RWPE2 (cell line): ENCODE measurements at places on chromosomes 1 and 21.

- H3K4me1 ChIP-seq = no peaks in the 10 kb centered on the region
- DNase-seq = no peak
- no peak overlapping the region for H3K27ac ChIP-seq
- H3K4me3 ChIP-seq = no peak overlapping the region
Observed at GRCh38 chr1:115732316-115732715, 36.2 kb downstream of the CASQ2 start.

DNA sequence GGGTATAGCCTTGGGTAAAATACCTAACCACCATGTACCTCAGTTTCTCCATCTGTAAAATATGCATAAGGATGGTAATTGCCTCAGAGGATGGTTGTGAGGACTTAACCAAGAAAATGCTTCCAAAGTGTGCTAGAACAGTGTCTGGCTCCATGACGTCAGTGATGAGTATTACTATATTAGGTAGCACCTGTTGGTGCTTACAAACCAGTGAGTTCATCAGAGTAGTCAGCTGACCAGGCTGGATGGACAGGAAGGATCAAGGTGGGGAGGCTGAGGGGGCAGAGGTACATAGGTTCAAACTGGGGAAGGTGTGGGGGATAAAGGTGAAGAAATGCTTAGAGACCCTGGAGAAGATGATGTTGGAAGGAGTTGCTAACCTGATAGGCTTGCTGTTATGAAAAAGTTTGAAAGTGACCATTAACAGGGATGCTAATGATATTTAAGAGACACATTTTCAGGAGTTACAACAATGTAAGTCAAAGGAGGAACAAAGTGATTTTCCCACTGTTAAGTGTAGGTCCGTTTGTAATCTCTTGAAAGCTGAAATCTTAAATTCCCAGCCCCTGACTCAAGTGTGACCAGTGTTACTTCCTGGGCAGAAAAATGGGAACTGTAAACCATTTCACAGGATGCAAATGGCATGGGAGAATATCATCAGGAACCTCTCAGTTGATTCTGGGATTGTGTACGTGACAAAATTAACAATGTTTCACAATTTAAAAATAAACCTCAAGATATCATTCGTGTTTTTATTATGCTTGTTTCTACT, 4.4 kb downstream of the NTPCR start:
- H3K27me3 ChIP-seq = no peaks in the 10 kb centered on the region
- DNase-seq = no peak
- H3K36me3 ChIP-seq = peaks cover 19% of the 10 kb centered on the region
- no peak overlapping the region for H3K4me3 ChIP-seq

DNA sequence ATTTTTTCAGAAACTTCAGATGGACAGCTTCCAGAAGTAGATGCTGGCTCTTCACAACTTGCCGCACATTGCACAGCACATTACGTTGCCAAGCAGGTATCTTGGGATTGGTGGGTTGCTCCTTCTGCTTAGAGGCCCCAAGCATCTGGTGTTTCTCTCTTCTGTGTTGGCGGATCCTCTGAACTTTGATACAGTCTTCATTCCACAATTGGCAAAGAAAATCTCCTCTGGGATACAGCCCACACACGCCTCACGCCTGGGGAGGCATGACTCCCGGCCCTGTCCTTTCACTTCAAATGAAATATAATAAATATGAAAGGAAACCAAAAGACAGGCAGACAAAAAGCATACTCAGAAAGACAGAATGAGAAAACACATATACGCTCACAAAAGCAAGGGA, 72.3 kb upstream of the PPP2R5A start:
- DNase-seq = no peak
- no peak overlapping the region for H3K4me3 ChIP-seq
- no peaks in the 10 kb centered on the region for H3K27me3 ChIP-seq

DNA sequence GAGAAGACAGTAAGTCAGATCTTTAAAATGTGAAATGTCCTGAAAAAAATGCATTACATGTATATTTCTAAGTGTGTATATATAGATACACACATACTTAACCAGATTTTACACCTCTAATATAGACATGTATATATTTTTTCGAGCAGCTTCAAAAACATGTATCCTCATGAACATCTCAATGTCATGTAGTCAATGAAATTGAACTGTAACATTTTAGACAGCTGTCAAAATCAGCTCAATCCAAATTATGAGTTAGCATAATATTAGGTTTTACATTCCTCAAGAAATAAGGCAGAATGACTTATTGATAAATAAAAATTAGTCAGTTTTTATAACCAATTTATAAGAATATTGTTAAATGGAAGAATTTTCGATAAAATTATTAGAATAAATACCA, 665.7 kb downstream of the BRINP3 start:
- H3K4me3 ChIP-seq = no peak overlapping the region
- H3K4me1 ChIP-seq = no peaks in the 10 kb centered on the region
- H3K27me3 ChIP-seq = peaks cover 5% of the 10 kb centered on the region

DNA sequence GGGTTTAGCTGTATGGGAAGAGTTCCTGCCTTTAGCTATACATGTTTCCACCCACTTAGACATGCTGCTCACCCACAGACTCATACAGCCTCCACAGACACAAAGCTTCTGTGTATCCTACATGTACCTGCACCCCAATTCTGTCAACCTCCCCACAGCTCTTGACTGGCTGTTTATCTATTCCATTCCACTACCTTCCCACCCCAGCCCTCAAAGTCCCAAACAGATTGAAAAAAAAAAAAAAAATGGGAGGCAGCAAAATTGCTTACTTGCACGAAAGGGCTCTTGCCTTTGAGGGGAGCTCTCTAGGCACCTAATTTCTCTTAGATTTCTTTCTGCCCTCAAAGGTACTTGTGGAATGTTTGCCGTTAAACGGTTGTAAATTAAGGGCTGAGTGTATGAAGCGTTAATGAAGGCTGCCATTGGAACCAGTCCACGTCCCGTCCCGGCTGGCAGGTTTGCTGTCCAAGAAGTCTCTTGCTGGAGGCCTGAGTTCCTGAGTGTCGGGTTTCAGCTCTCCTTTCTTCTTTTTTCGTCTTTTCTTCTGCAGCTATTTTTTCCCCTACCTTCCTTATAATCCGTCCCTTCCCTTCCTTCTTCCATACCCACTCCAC, 43.6 kb downstream of the PBX1 start:
- DNase-seq = no peak
- H3K27ac ChIP-seq = peak overlapping the region; percentile 19
- H3K27me3 ChIP-seq = no peaks in the 10 kb centered on the region

- peaks cover 33% of the 10 kb centered on the region for H3K36me3 ChIP-seq
- H3K27me3 ChIP-seq = no peaks in the 10 kb centered on the region
- no peaks in the 10 kb centered on the region for H3K4me1 ChIP-seq
Observed at GRCh38 chr1:31306278-31306677, 9.4 kb downstream of the ZCCHC17 start.

DNA sequence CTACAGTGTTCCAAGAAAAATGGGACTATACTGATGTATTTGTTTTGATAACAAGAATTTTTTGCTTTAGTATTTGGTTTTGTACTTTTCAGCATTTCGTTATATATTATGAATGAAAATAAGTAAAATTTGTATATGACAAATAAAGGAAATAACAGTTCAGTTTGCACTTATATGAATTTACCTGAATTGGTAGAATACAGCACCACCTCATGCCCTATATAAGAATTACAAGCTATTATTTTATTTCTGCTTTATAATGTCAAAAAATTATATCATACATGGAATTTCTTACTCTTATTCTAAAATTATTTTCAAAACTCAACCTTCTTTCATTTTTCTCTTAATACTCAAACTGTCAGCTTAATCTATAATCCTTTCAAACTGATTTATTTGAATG, 14.6 kb downstream of the EFCAB7 start:
- H3K4me1 ChIP-seq = no peaks in the 10 kb centered on the region
- peaks cover 27% of the 10 kb centered on the region for H3K36me3 ChIP-seq
- H3K4me3 ChIP-seq = no peak overlapping the region
- no peak for DNase-seq

DNA sequence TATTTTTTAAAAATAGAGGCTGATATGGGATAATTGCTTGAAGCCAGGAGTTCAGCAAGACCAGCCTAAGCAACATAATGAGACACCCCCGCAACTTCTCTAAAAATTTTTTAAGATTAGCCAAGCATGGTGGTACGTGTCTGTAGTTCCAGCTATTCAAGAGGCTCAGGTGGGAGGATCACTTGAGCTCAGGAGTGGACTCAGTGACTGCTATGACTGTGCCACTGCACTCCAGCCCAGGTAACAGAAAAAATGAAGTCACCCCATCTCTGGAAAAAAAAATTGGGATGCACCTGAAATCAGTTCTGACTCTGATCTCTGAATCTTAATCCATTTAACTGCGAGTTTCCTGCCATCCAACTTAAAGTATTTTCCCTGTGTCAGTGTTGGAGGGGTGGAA, 124.2 kb downstream of the MRPS6 start:
- no peaks in the 10 kb centered on the region for H3K36me3 ChIP-seq
- H3K4me1 ChIP-seq = no peaks in the 10 kb centered on the region
- H3K27me3 ChIP-seq = no peaks in the 10 kb centered on the region
- H3K27ac ChIP-seq = no peak overlapping the region
- no peak overlapping the region for H3K4me3 ChIP-seq

GRCh38 chr1:235226933-235227332, 65.9 kb upstream of the RBM34 start:
- no peaks in the 10 kb centered on the region for H3K27me3 ChIP-seq
- H3K27ac ChIP-seq = no peak overlapping the region
- no peak for DNase-seq
- H3K36me3 ChIP-seq = peaks cover 37% of the 10 kb centered on the region
- no peaks in the 10 kb centered on the region for H3K4me1 ChIP-seq
- no peak overlapping the region for H3K4me3 ChIP-seq

- H3K36me3 ChIP-seq = peaks cover 47% of the 10 kb centered on the region
- no peak for DNase-seq
- H3K27ac ChIP-seq = no peak overlapping the region
- H3K27me3 ChIP-seq = no peaks in the 10 kb centered on the region
- H3K4me3 ChIP-seq = no peak overlapping the region
Observed at GRCh38 chr1:2304921-2305681, 77.0 kb downstream of the SKI start.

- no peak overlapping the region for H3K27ac ChIP-seq
- no peak for DNase-seq
Observed at GRCh38 chr1:60069691-60070090, 3.9 kb downstream of the C1orf87 start.
